ENCODE measurements at places on chromosomes 4 and X.

DNA sequence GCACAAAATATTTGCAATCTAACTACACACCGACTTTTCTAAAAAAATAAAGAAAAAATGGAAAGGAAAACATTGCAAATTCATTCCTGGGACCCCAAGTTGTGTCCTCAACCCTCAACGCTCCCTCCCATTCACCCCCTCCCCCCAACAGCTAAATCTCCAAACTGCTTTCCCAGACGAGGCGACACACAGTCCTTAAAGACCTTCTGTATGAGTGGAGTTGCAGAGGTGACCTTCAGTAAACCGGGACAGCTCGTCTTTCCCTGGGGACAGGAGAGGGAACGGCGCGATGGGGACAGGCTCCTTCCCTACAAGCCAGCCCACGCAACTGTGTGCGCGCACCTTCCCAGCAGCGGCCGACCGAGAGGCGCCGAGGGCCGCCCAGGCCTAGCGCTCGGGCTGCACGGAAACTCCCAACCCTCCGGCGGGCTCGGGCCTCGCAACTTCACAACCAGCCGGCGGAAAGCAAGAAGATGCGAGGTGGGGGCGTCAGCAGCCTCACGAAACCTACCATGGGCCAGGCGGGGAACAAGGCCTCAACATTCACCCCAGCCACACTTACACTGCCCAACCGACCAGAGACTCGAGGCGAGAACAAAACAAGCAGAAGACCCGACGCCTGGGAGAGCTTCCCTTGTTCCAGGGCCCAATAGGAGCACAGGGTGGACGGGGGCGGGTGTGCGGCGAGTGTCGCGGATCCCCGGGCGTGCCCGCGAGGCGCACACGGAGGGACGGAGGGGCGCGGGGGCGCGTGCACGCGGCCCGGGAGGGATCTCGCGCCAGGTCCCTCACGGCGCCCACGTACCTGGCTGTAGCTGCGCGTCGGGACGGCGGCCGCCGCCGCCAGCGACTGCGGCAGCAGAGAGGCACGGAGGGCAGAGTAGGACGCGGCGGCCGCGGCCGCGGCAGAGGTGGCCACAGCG, 763 bp downstream of the GRSF1 start:
- peak; percentile 33 for DNase-seq

DNA sequence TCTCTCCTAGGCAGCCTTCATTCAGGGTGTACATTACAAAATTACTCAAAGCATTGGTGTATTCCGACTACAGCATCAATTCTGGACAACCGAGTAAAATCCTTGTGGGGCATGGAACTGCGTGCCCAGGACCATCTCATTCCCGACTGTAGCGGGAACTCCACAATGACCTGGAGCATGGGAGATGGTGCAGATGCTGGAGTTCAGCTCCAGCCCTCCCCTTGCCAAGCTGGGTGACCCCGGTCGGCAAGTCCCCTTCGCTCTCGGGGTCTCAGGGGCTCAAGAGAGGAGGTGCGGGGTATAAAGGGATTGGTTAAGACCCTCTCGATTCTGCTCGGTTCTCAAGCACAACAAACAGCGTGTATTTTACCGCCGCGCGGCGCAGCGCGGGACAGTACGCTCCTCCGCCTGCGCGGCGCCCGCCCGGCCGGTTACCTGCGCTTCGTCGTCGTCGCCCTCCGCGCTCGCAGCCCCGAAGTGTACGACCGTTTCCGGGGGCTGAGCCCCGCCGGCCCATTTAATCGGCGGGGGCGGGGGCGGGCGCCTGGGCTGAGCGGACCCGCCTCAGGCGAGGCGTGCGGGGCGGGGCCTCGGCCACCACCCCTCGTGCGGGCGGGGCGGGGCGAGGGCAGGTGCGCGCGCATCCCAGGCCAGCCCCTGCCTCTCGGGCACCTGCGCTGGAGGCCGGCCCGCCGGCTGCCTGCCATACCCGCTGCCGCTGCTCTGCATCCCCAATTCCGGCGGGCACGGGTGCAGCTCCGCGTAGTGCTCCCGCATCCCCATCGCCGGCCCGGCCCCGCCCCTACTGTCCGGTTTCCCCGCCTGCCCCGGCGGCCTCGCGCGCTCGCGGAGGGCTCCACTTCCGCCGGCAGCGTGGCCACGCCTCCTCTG, at the start of gene G6PD:
Gene G6PD (minus strand): TSS at position 493 of the 891 bp plus-strand sequence. CDS start 691 bp downstream, outside the sequence.
- DNase-seq: peak; percentile 62

DNA sequence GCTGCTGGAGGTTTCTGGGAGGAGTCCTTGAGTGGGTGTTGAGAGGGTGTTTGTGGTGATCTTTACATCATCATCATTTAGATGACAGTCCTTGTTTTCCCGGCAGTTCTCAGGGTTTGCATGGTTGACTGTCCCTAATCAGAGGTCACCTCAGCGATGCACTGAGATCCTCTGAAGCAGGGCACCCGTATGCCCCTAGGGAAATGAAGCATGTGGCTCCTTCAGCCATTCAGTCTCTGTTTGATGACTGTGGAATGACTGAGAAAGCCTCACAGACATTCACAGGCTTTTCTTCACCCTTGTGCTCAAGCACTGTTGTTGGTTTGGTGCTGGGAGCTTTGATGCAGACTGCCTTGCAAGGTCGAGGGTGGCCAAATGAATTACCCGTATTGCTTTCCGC, 474.7 kb downstream of the SPRY1 start:
- DNase-seq: no peak

GRCh38 chrX:38654302-38654701, 93.0 kb downstream of the TSPAN7 start:
- no peak for DNase-seq

DNA sequence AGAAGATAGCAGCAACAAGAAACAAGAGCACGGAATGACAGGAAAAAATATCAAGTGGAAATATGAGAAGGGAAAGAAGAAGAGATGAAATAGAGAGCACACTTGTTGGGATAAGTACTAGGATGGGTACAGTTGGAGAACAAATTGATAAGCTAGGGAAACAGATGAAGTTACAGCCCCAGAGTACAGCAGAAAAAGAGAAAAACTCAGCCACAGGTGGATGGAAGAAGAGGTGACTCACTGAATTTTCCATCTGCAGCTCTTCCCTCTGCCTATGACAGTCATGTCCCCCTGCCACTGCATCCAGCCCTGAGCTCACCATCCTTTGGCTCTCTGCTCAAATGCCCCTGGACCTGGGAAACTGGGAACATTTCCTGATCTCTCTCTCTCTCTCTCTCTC, 209.0 kb downstream of the BCOR start:
- no peak for DNase-seq

GRCh38 chr4:151743128-151743854, 17.5 kb downstream of the GATB start:
- DNase-seq: no peak

DNA sequence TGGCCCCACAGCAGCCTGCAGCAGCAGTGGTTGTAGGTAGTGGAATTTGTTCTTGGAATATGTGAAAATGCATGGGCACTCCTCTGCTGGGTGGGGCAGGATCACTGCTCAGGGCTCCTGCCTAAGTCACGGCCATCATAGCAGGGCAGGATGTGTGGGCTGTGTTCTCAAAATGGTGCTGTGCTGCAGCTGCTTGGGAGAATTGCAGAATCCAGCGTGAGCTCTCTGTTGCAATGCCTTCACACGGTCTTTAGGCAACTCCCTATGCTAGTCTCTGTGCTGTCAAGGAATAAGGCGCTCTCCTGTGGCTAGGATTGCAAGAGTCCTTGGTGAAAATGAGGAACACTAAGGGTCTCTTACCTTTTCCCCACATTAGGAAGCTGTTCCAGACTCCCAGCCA, 42.9 kb downstream of the F8 start:
- DNase-seq: no peak

DNA sequence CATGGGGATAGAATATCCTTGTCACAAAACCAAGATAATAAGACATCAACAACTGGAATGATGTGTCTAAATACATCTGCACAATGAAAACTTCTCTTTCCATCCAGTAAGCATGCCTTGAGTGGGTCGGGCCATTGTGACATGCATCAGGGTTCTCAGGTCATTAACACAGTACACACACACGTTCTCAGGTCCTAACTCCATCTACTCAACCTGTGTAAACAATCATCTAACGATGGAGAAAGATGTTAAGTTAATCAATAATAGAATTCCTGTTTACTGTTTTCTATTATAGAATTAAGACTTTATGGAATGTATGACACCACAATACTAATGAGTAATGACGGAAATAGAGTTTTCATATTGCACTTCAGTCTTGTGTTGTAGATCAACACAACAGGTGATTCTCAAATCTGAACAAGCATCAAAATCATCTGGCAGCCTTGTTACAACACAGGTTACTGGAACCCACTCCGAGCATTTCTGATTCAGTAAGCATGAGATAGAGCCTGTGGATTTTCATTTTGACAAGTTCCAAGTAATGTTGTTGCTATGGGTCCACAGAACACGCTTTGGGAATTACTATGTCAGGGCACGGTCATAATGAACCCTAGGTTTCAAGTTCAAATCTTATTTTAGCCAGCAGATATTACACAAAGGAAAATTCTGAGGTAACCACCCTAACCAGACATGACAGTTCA, 315.8 kb upstream of the TEX13C start:
- no peak for DNase-seq

- DNase-seq: no peak
Measured at GRCh38 chrX:122572461-122572860, 611.6 kb upstream of the GRIA3 start.

DNA sequence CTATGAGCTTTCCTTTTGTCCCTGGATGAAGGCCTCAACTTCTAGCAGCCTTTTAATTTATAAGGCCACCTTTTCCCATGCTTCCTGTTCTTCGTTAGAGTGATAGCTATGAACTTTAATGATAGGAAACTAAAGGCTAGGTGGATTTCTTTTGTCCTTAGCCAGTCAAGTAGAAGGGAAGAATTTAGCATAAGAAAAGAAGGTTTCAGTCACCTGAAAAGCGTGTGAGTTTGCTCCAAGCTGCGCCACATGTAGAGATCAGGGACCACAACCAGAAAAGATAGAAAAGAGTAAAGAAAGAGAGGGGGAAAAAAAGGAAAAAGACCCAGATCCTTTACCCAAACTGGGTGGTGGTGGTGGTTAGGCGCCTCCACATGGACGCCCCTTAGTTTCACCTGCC, 28.6 kb downstream of the LUZP4 start:
- no peak for DNase-seq

- no peak for DNase-seq
Measured at GRCh38 chr4:73277201-73277600, 18.6 kb upstream of the ANKRD17 start.

DNA sequence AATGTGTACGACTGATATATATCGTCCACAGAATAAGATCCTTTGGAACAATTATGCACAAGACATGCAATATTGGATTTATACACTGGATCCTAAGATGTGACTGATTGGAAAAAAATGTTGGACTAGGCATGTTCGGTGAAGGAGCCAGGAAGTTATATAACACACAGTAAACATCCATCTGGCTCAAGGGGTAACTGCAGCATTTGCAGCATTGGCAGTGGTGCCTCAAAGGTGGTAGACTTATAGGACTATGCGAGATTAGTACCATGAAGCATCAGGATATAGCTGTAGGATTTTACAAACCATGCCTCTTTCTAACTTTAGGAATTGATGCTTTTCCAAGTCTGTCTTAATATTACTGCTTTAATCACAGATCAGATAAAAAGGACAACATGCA, 34.3 kb downstream of the MSX1 start:
- no peak for DNase-seq

GRCh38 chrX:12378253-12378652, 240.0 kb downstream of the FRMPD4 start:
- DNase-seq: no peak

DNA sequence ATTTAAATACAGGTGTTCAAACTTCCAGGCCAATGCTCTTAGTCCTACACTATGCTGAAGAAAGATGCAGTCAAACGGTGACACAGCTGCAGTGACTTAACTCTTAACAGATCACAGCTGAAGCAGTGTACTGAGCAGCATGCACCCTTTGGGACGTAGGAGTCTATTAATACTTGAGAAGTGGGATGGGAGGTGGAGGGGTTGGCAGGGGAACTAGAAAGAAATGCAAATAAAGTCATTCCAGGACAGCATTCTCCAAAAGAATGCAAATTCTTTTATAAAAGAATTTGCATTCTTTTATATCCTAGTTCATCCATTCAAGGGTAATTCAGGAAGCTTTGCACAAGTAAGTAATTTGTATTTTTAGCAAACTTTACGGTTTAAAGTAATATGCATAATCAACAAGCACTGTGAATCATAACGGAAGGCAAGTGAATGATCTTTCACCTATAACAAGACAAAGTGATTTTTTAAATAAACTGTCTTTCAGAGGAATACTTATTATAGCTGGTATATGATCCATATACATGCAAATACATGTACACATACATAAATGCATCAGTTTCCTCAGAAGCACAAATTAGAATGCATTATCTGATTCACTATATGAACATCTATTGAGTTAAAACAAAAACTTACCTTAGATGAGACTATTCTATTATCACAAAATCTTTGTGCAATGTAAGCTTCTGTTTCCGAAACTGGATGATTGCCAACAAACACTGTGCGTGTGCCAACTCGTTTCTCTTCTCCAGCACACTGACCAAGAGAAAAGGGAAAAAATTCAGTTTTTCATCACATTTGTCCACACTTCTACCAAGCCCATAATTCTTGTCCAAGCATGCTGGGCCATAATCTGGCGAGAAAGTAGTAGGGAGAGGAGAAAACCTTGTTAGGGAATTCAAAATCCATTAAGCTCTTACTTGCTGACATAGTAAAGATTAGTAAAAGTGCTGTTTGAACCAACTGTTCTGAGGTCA, 106.5 kb downstream of the ATP11C start:
- DNase-seq: no peak

- DNase-seq: no peak
Measured at GRCh38 chrX:152619897-152620296, 17.8 kb upstream of the GABRQ start.

DNA sequence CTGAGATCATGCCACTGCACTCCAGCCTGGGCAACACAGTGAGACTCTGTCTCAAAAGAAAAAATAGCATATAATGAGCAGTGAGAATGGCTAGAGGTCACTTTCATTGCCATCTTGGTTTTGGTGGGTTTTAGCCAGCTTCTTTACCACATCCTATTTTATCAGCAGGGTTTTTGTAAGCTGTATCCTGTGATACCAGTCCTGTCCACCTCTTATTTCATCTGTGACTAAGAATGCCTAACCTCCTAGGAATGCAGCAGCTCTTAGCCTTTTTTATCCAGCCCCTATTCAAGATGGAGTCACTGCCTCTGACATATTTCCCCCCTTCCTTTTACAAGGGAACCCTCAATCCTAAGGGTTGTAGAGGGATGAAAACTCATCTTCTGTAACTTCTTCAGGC, 26.1 kb upstream of the IGFBP7 start:
- no peak for DNase-seq

DNA sequence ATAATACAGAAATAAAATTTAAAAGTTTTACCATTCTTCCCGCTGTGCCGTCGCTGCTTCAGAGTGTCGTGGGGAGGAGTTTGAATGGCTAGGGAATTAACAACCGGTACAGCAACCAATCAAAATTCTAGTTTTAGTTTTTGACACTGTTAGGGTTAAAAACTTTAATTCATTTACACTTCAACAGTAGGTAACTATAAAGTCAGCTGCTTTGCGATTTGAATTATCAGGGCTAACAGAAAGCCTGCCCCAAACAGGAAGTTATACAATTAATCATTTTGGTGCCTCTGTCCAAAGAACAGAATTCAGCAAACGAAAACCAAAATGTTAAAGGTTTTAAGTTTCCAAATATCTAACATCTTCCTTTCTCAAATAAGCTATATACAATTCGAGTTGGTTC, 2.3 kb downstream of the HNRNPD start:
- DNase-seq: no peak

GRCh38 chr4:175071123-175071522, 153.0 kb downstream of the ADAM29 start:
- no peak for DNase-seq
